Fibroblast of skin of right quadriceps (primary cell): ENCODE measurements at places on chromosomes 1 and 21.

- DNase-seq, result peak; percentile 11
Observed at GRCh38 chr1:228445843-228446650, 29.4 kb upstream of the TRIM17 start.

GRCh38 chr21:22278366-22278765, 1280.2 kb downstream of the NCAM2 start:
- no peak for DNase-seq

DNA sequence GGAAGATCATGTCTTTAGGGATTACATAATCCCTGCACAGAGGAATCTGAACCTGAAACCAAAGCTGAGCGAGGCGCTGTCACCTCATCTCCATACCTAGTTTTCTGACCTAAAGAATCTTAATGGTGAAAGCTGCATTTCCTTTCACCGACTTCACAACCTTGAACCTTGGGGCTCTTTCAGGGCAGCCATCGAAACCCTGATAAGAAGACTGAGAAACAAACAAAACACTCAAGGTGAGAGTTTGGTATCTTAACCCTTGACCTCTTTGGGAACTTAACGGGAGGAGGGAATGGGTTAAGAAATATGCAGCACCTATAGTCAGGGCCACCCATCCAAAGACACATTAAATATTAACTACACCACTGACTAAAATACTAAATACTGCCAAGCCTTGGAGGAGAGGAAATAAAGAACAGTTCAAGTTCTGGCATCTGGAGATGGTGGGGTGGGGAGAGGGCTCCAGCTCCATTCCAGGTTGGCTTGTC, 2.0 kb downstream of the C1orf116 start:
- no peak for DNase-seq

- DNase-seq, result no peak
Observed at GRCh38 chr1:67446893-67447292, 16.7 kb upstream of the SERBP1 start.

DNA sequence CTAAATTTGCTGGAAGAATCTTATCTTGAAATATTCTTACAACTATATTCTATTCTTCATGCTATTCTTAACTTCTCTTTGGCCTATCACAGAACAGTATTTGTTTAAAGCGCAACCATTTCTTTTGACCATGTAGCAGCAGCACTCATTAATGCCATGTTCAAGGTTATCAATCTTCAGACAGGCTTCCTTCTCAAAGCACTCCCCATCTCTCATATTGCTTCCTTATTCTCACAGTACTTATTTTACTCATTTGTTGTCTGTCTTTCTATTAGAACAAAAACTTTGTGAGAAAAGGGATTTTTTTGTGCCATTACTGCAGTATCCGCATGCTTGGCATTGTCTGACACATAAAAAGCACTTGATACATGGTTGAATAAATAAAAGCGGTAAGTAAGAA, 89.7 kb downstream of the ATP1B1 start:
- no peak for DNase-seq

DNA sequence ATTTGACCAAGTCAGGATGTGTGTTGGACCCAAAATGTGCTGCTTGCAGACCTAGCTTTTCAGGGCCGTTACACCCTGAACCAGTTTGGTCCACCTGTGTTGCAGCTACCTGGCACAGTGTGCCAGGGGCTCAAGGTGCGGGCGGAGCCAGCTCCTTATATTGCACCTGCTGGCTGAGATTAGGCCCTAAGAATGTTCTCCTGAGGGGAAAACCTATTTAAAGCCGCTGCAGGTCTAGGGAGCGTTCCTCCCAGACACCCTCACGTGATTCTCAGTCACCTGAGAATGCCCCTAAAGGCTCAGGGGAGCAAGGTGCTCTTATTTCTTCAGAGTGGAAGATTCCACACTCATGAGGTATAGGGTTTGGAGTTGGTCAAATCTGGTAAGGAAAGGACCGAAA, 12.0 kb downstream of the GSTM3 start:
- DNase-seq, result no peak

- no peak for DNase-seq
Observed at GRCh38 chr21:34883491-34884271, 165.4 kb downstream of the RUNX1 start.

DNA sequence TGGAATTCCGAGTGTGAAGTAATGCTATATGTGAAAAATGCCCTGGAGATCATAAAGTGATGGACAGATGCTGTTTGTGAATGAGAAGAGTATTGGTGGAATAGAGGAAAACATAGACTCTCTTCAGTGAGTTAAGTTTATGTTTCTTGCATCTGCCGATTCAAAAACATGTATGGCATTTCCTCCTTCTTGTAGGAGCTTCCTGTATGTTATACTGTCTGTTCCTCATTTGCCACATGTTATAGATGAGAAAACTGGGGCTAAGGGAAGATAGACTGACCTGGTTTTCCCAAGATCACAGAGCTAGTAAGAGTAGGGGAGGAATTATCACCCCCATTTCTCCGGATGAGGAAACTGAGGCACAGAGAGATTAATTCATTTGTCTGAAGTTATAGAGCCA, 41.1 kb upstream of the IL20 start:
- peak; percentile 63 for DNase-seq

DNA sequence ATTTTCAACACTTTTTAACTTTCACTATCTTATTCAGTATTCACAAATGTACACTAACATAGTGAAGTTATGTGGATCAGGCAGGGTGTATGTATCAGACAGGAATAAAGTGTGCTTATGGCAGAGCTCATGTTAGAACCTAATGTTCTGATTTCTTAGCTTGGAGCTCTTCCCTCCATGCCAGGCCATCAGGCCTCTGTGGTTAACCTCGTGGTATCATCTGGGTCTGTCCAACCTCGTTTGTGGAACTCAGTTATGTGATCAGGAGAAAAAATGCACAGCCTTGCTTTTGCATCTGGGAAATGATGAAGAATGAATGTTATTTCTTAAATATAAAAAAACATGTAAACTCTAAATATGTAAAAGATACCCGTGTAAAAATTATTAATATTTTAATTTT, 86.9 kb downstream of the MPZL1 start:
- no peak for DNase-seq

- no peak for DNase-seq
Observed at GRCh38 chr1:15616373-15617172, 685 bp upstream of the DDI2 start.

DNA sequence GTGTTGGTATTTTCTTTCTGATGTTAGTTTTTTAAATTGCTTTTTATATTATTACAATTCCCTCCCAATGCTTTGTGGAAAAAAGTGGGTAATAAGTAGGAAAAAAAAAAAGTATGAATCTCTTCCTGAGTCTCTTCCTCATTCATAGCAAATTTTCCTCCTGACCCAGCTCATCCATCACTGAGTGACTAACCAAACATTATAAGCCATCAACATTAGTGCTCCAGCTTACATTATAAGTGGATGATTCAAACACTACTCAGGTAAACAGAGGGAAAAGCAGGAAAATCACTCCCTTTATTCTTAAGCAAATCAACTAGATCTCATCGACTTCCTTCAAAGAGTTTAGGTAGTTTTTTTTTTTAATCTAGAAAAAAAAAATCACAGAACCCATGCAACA, 15.4 kb upstream of the SAMD13 start:
- no peak for DNase-seq

DNA sequence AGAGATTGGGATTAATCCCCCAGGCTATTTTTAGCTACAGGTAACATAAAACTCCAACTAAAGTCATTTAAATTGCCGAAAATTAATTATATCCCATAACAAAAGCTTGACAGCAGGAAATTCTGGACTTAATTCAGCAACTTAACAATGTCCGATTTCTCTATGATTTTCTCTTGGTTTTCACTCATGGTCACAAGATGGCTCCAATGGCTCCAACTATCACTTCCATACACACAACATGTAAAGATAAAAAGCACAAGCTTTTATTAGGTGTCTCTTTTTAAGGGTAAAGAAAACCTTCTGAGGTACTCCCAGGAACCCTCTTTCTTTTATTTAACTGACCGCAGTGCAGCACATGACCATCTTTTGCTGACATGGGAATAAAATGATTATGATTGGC, 363.5 kb upstream of the PTBP2 start:
- no peak for DNase-seq

DNA sequence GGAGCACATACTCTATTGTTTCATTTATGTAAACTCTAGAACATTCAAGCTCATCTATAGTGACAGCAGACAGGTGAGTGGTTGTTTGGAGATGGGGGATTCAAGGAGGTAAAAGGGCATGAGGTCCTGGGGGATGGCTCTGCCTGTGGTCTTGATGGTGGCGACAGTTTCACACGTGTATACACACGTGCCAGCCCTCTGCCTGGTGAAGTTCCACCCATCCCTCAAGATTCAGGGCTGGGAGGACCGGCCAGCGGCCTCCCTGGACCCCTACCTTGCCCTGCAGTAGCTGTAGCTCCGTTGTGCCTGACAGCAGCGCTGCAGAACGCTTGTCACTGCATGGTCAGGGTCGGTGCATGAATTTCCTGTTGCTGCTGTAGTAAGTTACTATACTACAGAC, 38.9 kb upstream of the UTS2 start:
- no peak for DNase-seq

- peak; percentile 40 for DNase-seq
Observed at GRCh38 chr1:36204347-36204909, 19.8 kb upstream of the THRAP3 start.

- peak; percentile 38 for DNase-seq
Observed at GRCh38 chr1:245575710-245576109, 420.9 kb downstream of the KIF26B start.

GRCh38 chr1:215899901-215900300, 332.8 kb downstream of the KCTD3 start:
- no peak for DNase-seq

GRCh38 chr1:156608981-156609380, 7.7 kb upstream of the GPATCH4 start:
- no peak for DNase-seq

DNA sequence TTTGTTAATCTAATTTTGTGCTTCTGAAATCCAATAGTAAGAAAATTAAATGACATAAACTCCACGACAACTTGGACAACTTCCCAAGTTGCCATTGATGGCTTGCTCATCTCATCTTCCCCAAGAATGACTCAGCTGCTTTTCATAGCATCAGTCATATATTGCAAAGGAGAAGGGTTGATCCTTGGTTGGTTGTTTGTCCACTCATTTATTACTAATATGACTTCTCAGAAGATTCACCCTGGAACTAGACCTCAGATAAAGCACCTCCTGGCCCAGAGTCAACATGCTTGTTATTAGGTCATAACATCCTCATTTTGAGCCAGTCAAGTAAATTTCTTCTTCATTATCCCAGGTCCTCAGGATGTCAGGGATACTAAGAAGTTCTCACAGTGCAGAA, 2.3 kb upstream of the LCE3D start:
- DNase-seq, result no peak

DNA sequence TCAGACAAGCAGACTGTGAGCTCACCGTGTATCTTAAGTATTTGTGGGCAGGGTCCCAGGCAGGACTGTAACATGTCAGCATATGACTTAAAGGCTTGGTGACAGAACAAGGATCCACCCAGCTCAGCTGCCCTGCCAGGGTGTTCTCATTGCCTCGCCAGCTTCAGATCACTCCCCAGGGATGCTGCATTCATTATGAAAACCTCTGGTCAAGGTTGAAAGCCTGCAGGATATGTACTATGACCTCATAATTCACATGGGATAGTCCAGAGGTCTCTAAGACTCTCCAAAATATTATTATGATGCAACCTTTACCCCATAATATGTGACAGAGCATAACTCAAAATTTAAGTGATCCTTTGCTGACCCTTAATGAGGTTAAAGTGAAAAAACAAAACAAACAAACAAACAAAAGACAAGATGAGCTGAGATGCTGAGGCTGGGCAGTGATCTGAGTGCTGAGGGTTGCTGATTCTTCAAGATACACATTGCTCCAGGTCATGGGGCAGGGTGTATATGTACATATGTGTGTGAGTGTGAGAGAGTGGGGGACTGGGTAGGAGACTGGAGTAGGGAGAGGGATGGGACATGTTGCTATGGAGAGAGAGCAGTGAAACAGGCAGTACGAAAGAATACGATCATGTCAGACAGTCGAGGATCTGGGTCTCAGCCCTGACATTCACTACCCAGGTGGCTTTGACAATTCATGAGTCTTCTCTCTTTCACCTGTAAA, 98.8 kb upstream of the DUSP10 start:
- no peak for DNase-seq

DNA sequence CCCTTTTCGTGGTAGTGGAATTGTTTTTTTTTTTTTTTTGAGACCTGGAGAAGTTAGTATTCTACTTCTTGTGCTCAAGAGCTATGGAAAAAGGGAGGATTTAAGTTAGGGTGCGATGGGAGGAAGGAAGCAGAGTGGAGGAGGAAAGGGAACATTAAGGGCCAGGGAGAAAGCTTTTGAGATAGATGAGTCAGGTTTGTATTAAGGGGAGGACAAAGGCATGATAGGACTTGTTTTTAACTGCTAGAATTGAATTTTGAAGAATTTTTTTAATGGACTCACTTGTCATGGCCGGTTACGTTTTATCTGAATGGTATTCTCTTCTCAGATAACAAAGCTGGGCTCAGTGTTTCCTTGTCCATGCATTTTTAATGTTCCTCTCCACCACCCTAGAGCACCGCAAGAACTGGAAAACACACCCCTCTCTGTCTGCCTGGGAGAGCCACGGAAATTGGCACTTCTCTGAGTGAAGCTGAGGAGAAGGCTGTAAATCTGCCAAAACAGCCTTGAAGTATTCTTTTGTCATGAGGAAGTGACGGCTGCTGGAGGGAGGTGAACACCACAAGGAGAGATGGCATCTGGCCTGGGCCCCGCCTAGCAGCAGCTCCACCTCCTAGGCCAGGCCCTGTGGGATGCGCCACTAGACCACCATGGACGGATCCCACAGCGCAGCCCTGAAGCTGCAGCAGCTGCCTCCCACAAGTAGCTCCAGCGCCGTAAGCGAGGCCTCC, 3.5 kb downstream of the NIPAL3 start:
- peak; percentile 51 for DNase-seq

DNA sequence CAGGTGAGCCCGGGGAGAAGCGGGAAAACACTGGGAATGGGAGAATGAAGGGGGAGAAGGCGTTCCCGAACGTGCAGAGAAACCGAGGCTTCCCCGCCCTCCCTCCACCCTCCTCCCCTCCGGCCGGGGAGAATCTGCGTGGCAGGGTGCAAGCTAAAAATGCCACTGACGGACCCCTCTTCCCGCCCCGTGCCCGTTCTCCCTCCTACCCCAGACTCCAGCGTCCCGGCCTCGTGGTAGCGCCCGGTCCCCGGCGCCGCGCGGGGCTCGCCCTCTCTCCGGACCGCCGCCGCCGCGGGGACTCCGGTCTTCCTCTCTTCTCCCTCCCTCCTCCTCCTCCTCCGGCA, 81.6 kb upstream of the AK4 start:
- DNase-seq, result no peak

DNA sequence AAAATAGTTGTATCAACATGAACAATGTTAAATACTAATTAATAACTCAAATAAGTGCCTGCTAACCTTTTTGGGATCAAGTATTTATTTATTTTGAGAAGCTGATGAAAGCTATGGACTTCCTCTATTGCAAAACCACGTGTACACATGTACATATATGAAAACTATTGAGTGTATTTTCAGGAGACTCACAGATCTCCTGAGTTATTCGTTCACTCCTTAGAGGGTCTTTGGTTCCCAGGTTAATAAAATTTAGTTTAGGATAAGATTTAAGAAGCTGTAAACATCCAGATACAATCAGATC, 130.5 kb downstream of the DISC1 start:
- DNase-seq, result no peak

GRCh38 chr1:16243215-16243610, 6.2 kb upstream of the CPLANE2 start:
- DNase-seq, result no peak

GRCh38 chr1:162206300-162206699, 136.8 kb downstream of the NOS1AP start:
- DNase-seq, result no peak

GRCh38 chr1:95916616-95917015, 682.6 kb downstream of the RWDD3 start:
- peak; percentile 10 for DNase-seq

- no peak for DNase-seq
Observed at GRCh38 chr1:160308451-160309184, 23.7 kb upstream of the PEX19 start.
